ENCODE measurements at places on chromosomes 13 and 19. TPM values are rescaled to one million over a fixed set of nuclear protein-coding genes. Genes with fewer than 3 reads are reported as not detected.

CAMSAP3 gene
- 16.6 TPM for total RNA-seq

GRCh38 chr19:6740589-6741343 lies 1.3 kb downstream of the TRIP10 start:
- H3K36me3 ChIP-seq: peaks cover 13% of the 10 kb centered on the region
- peak overlapping the region; percentile 86 for H3K4me3 ChIP-seq
- no peaks in the 10 kb centered on the region for H3K27me3 ChIP-seq
- DNase-seq: peak; percentile 55
- peak overlapping the region; percentile 23 for H3K27ac ChIP-seq
- H3K4me1 ChIP-seq: peaks cover 57% of the 10 kb centered on the region

DNA sequence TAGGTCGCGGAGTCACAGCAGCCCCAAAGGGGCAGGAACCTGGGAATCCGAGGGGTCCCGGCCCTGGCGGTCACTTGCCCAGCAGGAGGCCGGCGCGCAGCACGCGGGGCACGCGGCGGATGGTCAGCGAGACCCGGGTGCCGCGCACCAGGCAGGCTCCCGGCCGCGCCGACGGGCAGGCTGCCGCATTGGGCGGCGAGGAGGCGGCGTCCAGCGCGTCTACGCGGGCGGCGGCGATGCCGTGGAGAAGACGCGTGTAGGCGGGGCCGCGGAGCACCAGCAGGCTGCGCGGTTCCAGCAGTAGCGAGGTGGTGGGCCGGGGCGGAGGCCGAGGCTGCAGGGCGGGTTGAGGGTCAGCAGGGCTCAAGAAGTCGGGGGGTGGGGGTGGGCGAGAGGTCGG lies 607 bp upstream of the SYNE4 start:
- H3K27me3 ChIP-seq: no peaks in the 10 kb centered on the region
- DNase-seq: peak; percentile 56
- no peaks in the 10 kb centered on the region for H3K36me3 ChIP-seq
- peak overlapping the region; percentile 56 for H3K4me3 ChIP-seq
- H3K4me1 ChIP-seq: peaks cover 9% of the 10 kb centered on the region

DNA sequence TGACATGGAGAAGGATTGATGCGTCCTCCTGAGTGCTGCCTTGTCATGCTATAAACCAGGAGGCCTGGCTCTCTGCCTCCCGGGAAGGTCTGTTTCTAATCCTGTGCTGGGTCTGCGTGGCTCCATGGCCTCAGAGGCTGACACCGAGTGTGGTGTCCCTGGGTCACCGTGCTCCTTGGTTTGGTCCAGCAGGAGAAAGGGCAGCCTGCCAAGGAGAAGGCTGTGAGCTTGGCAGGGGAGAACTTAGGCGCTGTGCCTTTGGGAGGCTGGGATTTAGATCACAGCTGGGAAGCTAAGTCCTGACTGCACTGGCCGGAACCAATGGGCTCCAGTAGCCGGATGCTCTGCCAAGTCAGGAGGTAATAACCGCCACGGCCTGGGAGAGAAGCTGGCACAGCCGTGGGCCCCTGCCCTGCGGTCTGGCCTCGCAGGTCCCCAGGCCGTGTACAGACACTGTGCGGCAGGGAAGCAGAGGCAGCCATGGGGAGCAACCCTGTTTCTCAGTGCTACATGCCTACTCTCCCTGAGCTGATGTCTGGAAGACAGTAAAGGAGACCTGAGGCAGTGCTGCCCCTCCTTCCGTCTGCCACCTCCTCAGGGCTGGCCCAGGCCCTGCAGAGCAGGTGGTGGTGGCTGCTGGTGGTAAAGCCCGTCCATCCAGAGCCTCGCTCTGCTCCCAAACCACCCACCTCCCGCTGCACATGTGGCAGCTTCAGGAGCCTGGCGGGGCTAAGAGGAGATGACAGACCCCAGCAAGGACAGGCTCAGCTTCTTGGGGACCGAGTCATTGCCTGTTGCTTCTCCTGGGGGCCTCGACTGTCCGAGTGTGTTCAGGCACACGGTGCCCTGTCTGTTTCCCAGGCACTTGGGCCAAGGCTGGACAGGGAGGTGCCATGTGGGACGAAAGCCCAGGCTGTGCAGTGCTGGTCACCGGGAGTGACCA lies 44.9 kb downstream of the C13orf46 start:
- no peaks in the 10 kb centered on the region for H3K27me3 ChIP-seq
- H3K4me3 ChIP-seq: no peak overlapping the region
- no peak for DNase-seq
- no peak overlapping the region for H3K27ac ChIP-seq

DNA sequence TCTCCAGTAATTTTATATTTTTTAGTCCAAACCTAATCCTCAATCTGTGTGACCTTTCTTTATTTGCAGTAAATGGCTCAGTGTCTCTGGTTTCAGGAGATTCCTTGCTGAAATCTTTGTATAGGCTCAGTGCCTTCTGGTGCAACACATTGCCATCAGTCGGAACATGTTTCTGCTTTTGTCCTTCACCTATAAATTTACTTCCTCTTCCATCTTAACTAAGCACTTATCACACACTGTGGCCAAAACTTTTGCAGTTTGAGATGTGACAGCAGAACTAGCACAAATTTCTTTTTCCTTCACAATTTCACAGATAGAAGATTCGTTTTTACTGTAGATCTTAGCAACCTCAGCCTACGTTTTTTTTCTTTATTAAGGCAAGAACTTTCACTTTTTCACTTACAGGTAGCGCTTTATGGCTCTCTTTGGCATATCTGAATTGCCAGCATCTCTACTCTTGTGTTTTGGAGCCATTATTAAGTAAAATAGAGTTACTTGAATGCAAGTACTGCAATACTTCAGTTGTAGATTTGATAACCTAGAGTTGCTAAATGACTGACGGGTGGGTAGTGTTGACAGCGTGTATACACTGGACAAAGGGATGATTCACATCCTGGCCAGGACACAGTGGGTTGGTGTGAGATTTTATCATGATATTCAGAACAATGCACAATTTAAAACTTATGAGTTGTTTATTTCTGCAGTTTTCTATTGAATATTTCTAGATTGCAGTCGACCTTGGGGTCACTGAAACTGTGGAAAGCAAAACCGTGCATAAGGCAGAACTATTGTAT lies 44.3 kb downstream of the NDFIP2 start:
- H3K4me1 ChIP-seq: peaks cover 20% of the 10 kb centered on the region
- H3K36me3 ChIP-seq: peaks cover 16% of the 10 kb centered on the region
- H3K27ac ChIP-seq: peak overlapping the region; percentile 37
- no peak overlapping the region for H3K4me3 ChIP-seq

GRCh38 chr19:44891016-44891882 lies at the start of gene TOMM40:
TOMM40 (plus strand) TSS chr19:44891254; CDS start chr19:44891416, 162 bp downstream.
- peak within 1 kb of the TSS; percentile 86 for H3K27ac ChIP-seq
- H3K27me3 ChIP-seq: no peaks in the 10 kb centered on the region
- DNase-seq: no peak
- H3K4me3 ChIP-seq: peak within 1 kb of the TSS; percentile 99
- peaks cover 23% of the 10 kb centered on the region for H3K36me3 ChIP-seq

GPR4 gene
- total RNA-seq: 3.1 TPM

DNA sequence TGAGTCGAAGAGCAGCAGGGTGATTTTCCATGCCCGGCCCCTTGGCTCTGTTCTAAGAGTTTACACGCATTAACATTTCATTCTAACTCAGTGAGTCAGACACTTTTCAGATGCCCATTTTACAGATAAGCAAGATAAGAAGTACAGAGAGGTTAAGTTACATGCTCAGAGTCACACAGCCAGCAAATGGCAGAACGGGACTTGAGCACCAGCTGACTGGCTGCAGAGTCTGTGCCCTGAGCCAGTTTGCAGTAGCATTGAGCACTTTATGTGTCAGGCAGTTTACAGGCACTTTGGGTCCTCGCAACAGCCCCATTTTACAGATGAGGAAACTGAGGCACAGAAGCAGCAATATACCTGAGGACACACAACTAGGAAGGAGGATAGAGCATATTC lies 19.0 kb downstream of the CCDC8 start:
- peaks cover 2% of the 10 kb centered on the region for H3K36me3 ChIP-seq
- DNase-seq: no peak
- H3K27me3 ChIP-seq: no peaks in the 10 kb centered on the region
- H3K4me3 ChIP-seq: no peak overlapping the region
- no peaks in the 10 kb centered on the region for H3K4me1 ChIP-seq
- no peak overlapping the region for H3K27ac ChIP-seq

DNA sequence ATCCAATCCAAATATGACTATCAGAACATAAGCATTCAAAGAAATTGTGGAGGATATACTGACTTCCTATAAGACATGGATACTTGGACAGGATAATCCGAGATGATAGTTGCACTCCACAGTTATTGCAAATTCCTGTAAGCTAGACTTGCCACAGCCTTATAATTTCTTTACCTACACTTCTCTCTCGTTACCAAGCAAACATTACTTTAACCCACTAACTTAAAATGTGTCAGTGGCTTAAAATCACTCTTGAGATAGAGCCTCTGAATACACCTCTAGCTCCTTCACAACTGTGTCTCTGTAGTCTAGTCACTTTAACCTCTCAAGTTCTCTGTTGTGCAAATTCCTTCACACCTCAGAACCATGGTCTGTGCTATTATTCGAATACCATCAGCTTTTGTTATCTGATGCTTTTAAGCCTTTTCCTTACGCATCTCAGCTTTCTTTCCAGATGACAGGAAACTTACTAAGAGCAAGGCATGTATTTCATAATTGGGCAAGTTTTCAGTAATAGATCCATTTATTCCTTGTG lies 474.9 kb upstream of the MIR17HG start:
- H3K36me3 ChIP-seq: no peaks in the 10 kb centered on the region
- no peak for DNase-seq
- H3K4me3 ChIP-seq: no peak overlapping the region

MUC16 gene
- total RNA-seq: 0.15 TPM

ADGRE3 gene
- not detected for total RNA-seq

DNA sequence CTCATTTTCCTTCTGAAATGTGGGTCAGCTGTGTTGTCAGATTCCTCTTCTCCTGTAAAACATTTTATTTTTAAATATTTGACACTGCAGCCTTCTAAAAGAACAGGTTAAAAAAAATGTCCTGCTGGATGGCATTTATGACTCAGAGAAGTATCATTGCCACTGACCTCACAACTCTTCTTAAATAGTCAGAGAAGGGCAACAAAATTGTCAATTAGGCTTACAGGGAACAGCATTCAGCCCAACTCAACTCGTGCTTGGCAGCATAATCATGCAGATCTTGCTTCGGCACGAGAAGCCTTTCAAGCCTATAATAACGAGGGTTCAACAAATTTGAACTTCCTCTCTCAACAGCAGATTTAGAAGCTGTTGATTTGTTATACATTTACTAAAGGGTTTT lies 296.7 kb upstream of the DACH1 start:
- H3K27ac ChIP-seq: no peak overlapping the region
- no peak overlapping the region for H3K4me3 ChIP-seq
- DNase-seq: peak; percentile 52
- no peaks in the 10 kb centered on the region for H3K27me3 ChIP-seq
- H3K4me1 ChIP-seq: peaks cover 20% of the 10 kb centered on the region

CFAP97D2 gene
- not detected for total RNA-seq

DNA sequence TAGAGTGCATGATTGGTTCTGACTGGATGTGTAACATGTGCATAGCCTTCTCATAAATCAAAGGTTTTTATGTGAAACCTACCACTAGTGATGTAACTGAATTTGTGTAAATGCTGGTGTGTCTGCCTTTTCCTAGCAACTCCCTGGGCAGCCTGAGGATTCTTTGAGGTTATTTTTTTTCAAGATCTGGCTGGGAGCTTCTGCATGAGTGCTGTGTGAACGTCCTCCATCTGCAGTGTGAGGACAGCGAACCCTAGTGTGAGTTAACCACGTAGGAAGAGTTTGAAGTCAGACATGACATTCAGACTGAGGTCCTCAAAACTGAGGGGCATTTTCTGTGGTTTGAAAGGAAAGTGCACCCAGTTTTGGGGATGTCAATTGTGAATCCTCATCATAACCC lies 39.9 kb downstream of the DPRX start:
- H3K27ac ChIP-seq: no peak overlapping the region
- no peak overlapping the region for H3K4me3 ChIP-seq
- H3K27me3 ChIP-seq: peaks cover 13% of the 10 kb centered on the region

NMRK2 gene
- total RNA-seq: not detected

DNA sequence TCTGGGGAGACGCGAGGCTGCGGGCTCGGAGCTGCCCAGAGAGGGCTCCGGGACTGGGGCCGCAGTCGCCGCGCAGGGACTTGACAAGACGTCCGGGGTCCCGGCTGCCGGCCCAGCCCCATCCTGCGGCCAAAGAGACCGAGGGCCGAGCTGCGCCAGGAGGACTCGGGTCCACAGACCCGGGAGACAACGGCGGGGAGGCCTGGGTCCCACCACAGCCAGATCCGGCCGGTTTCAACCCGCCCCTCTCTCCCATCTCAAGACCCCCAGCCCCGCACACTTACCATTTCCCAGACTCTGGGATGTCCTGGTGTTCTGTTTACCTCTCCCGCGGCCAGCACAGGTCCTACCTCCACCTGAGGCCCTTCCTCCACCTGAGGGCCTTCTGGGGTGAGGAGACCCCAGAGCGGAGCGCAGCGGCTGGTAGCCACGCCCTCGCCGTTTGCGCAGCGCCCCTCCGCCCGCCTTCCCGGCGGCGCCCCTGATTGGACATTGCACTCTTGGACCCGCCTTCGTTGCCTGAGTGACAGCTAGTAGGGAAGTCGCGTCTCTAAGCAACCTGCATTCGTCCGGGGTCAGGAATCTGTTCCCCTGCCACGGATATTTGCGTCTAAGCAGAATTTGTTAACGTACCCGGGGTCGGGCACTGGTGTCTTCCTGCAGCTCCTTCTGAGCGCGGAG lies at the start of gene ZNF709:
ZNF709 (minus strand) TSS at position 446 of the 681 bp plus-strand sequence; CDS start at position 287, 159 bp downstream.
- H3K4me1 ChIP-seq: 0 out of 2 replicates have a peak, but pooled peaks cover 6% of the 10 kb centered on the region
- H3K27ac ChIP-seq: no peak within 1 kb of the TSS
- H3K36me3 ChIP-seq: no peaks in the 10 kb centered on the region

CIRBP gene
- 197 TPM for total RNA-seq

TGFBR3L gene
- total RNA-seq: 10.5 TPM

DNA sequence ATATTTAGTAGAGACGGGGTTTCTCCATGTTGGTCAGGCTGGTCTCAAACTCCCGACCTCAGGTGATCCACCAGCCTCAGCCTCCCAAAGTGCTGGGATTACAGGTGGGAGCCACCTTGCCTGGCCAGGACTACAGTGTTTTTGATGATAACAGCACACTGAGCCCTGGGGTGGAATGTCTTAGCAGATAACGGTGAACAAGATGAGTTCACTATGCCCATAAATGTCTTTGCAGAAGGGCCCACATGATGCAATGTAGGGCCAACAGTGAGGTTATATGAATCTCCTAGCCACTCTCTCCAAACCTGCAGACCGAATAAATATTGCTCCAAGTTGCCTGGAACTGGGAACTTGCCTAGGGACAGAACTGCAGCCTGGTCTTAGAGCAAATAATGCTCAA lies 235.1 kb downstream of the COG6 start:
- H3K4me3 ChIP-seq: no peak overlapping the region
- H3K27ac ChIP-seq: no peak overlapping the region
- no peaks in the 10 kb centered on the region for H3K36me3 ChIP-seq
- no peaks in the 10 kb centered on the region for H3K27me3 ChIP-seq
